ENCODE measurements at places on chromosomes 5 and 9. TPM values are rescaled to one million over a fixed set of nuclear protein-coding genes. Genes with fewer than 3 reads are reported as not detected.

GRCh38 chr5:148811756-148812155 lies 14.7 kb upstream of the ADRB2 start:
- no peak for DNase-seq

DNA sequence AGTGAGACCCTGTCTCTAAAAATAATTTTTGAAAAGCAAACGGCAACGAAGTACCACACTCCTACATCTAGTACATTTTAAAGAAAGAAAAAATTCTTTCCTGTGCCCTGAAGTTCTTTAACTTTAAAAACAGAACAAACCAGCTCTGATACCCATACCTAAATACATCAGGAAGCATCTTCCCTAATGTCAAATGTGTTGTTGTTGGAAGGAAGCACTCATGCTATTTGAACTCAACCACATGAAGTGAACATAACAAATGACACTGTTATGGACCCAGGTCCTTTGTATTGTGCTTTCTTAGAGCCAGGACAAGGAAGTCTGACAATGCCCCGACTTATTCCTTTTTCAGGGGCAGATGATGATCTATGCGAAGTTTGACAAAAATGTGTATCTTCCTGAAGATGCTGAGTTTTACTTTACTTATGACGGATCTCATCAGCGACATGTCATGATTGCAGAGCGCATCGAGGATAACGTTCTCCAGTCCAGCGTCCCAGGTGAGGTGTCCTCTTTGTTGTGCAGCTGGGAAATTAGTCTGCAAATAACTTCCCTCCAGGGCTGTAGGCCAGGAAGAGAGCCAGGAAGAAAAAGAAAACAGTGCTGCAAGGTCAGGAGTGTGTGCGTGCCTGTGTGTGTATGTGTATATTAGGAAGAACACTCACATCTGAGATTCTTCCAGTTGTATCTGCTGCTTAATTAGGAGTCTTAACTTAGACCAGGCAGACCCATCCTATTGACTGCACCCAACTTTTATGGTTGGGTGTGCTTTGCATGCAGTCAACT lies 123.7 kb downstream of the ARHGEF28 start:
- DNase-seq = no peak

DNA sequence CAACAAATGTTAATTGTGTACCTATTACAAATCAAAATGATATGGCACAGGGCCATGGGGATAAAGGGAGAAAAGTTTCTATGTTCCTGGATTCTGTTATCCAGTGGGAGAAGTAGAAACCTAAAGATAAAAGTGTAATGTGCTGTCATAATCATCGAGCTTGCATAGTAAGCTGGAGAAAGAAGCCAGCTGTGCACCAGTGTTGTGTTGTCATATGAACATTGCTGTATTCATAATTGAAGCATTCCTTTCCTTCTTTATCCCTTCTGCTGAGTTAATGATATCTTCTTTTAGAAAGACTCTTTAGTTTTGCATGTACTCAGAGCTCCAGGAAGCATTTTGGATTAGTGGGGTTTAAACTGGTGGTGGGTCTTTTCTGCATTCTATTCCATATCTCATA lies 39.5 kb downstream of the NTRK2 start:
- no peak for DNase-seq

DNA sequence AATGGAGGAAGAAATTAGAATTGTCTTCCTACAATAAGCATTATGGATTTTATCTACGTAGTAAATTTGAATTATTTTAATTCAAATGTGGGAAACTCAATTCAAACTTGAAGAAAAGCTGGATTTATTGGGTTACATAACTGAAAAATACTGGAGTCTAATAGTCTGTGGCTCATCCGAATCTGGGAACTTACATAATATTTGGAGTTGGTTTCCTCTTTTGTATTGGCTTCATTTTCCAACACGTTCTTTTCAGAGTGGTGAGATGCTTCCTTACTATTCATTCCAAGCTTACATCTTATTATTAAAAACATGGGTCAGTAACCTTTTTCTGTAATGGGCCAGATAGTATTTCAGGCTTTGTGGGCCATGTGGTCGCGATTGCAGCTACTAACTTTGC lies 164.8 kb downstream of the ARHGAP26 start:
- DNase-seq = no peak

The SETD9 gene
- 12.1 TPM for total RNA-seq

The GHR gene
- not detected for total RNA-seq

The SCGB3A2 gene
- total RNA-seq = not detected

Measured in activated naive CD8-positive, alpha-beta T cell treated with anti-CD3 and anti-CD28 coated beads for 36 hours (primary cell).